NCI-H510A treated with DMSO at 0.1 percent for 48 hours (cell line): ENCODE measurements at places on chromosomes 12 and 14.
A peak's percentile ranks its signal among the peaks of the same experiment; 100 is the strongest.

GRCh38 chr14:96626121-96626768, 124.1 kb downstream of the PAPOLA start:
- no peak for DNase-seq

DNA sequence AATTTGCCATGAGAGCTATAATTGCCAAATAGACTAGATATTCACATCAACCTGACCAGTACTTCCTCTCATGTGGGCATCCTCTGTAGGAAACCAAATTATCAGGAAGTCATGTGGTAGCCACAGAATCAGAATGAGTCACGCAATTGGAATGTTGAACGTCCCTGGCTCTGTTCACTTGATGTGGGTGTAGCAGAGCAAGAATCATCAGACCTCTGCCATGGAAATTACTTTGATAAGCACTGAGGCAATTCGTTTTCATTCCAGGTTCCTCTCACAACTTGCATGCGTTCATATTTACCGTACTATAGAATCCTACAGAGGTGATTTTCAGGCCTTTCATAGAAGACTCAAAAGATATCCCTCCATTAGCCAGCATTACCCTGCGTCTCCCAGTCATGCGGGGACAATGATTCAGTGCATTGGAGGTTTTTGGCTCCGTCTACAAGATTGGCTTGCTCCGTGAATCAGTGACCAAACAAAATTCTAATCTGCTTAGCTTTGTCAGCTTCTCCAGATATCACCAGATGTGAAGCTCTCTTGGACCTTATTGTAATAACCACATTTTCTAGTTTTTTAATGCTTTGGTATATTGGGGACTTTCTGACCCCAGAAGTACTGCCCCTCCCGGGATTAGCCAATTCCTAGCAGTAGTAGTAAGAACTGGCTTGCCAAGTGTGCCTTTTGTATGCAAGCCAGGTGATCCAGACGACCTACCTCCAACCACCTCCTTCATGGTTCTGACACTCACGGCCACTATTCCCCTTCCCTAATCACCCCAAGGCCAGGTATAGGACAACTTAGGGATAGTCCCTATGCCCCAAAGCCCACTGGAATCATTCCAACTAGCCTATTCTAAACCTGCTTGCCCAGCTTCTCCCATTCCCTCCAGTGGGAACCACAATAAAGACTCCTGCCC, 133.4 kb downstream of the KICS2 start:
- peak; percentile 76 for DNase-seq

DNA sequence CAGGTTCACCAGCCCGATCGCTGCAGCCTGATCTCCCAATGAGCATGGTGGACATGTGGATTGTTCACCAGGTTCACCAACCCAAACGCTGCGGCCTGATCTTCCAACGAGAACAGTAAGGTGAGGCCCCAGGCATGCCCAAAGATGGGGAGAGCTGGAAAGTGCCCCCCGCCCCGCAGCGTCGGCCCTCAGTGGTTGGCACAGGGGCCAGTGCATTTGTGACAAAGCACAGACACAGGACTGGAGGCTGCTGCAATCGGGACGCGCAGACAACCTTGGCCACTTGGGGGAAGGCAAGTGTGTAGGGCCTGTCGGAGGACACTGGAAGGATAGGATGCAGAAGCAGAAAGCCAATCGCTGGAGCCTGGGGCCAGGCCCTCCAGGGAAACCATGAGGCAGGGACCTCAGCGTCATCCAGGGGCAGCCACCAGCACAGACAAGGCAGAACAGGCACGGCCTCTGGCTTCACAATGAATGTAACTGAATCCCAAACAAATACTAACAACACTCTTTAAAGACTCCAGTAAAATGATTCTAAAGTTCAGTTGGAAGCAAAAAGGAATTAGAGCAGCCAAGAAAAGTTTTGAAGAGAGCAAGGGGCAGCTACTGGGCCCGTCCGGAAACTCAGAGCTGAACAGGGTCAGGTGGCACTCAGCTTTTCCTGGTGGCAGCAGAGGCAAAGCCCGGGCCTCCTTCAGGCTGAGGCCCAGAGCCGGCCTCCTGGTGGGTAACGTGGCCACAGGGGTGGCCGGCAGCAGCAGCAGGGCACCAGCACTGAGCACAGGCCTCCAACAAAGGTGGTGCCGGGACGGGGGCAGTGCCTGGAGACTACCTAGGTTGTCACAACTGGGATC, 13.3 kb downstream of the BRF1 start:
- no peak for DNase-seq

DNA sequence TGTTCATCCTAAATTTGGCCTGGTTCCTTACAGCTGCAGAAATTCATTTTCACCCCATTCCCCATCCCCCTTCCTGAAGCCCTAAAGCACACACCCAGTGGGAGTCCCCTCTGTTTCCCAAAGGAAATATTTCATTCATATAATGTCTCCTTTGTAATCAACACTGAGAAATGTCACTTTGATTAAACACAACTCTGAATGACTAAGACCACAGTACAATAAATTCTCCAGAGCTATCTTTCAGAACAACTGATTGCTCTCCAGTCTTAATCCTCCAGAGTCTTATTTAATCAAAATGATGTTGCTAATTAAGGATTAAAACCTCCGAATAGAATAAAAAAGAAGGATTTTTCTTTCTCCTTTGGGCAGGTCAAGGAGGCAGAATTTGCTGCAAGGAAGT, 6.4 kb downstream of the SLC15A5 start:
- no peak for DNase-seq

DNA sequence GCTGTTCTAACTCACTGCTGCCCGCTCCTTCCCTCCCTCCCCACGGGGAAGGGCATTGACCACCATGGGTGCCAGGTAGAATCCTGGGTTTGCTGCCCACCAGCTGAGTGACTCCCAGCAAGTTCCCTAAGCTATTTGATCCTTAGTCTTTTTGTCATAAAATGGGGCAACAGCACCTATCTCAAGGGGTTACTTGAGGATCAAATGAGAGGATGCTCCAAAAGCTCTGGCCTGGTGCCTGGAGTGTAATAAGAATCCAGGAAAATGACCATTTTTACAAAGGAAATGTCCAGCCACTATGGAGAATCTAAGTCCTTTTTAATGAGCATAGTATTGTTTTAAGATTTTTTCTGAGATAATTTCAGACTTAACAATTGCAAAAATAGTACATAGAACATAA, 61.4 kb upstream of the CMKLR1 start:
- DNase-seq = no peak

GRCh38 chr14:37890095-37890494, 294.7 kb downstream of the TTC6 start:
- no peak for DNase-seq

DNA sequence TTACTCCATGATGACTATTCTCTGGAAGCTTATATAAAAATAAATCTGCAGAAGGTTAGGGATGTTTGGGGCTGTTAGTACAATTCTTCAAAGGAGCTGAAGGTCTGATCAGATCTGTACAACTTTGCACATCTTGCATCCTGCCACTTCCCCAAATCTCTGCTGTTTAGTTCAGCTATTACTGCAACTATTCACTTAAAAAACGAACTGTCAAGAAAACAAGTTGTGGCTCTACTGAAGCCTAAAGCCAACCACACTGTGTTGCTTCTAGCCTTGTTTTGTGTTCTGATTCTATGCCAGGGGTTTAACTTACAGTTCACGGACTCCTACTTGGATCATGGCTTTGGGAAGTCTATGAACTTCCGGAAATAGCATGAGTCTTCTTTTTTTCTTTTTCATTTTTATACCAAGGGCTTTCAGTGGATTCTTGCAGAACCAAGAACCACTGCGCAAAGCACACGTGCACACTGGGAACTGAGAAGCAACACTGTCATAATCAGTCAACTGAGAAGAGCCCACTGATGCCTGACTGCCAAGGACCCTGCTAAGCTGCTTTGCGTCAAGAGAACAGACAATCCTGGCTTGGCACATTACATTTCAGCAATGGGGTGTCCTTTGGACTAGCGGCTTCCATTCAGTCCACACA, 66.3 kb upstream of the EEA1 start:
- no peak for DNase-seq

DNA sequence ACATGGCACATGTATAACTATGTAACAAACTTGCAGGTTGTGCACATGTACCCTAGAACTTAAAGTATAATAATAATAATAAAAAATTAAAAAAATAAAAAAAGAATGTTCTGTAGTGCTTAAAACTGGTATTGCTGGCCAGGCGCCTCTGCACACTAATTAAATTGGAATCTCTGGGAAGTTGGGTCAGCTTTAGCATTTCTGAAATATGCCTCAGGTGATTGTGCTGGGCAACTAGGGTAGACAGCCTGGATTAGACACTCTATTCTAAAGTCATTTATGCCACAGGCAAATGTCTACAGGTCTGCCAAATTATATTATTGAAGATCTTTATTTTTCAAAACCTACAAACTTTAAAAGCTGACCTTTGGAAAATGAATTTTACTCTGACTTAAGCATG, 55.3 kb downstream of the PPM1H start:
- DNase-seq = no peak

- DNase-seq = no peak
Observed at GRCh38 chr14:100538351-100539002, 48.7 kb downstream of the BEGAIN start.

- DNase-seq = no peak
Observed at GRCh38 chr14:49908433-49908782, 15.5 kb downstream of the ARF6 start.

DNA sequence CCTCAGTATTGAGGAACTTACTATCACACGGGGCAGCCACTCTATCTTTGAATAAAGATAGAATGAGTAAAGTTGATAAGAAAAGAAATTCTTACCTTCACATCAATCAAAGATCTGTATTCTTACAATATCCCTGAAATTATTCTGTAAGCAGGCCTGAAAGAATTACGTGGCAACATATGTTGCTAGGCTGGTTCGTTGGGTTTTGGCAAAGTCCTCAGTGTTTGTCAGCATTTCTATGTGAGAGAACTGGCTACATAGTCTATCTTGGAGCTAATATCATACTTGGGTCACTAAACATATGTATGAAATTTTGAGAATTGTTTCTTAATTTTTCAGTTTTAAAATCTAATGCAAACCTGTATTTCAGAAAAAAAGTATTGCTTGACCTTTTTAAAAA, 412.2 kb upstream of the GARIN6 start:
- DNase-seq = no peak

GRCh38 chr12:21476949-21477348, 24.5 kb downstream of the RECQL start:
- no peak for DNase-seq

DNA sequence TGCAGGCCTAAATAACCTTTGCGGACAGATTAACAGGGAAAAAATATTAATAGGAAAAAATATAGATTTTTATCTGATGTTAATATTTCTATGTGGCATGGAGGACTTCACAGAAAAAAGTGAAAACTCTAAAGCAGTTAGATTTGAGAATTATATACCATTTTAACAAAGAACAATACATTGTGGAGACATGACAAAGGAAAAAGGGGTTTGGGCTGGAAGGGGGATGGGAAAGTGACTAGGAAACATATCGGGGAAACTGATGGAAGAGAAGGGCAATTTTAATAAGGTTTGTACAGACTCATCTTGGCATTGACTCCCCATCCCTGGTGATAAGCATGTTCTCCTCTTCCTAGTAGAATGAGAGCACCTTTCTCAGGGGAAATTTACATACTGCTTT, 21.0 kb upstream of the GPRC5D start:
- no peak for DNase-seq

DNA sequence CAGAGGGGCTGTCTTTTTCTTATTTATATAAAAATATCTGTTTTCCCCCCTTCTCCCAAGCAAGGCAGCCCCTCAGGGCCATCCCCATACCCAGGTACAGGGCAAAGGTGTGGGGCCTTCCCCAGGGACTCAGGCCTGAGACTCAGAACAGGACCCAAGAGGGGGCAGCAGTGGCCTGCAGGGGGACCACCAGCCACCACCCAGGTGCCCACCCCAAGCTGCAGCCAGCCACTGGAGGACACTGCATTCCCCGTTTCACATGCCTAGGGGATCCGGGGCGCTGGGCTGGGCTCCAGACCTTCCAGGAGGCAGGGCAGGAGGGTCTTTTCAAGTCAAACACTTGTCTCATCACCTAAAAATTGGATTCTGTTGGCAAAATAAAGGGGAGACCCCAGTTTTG, 83.3 kb downstream of the SCARB1 start:
- DNase-seq = no peak

- no peak for DNase-seq
Observed at GRCh38 chr14:75562089-75562488, 16.3 kb upstream of the FLVCR2 start.

- no peak for DNase-seq
Observed at GRCh38 chr14:48582938-48583337, 907.5 kb upstream of the MDGA2 start.

GRCh38 chr12:19546027-19546426, 106.7 kb downstream of the AEBP2 start:
- no peak for DNase-seq

GRCh38 chr14:105161309-105161708, 7.3 kb downstream of the JAG2 start:
- peak; percentile 97 for DNase-seq

DNA sequence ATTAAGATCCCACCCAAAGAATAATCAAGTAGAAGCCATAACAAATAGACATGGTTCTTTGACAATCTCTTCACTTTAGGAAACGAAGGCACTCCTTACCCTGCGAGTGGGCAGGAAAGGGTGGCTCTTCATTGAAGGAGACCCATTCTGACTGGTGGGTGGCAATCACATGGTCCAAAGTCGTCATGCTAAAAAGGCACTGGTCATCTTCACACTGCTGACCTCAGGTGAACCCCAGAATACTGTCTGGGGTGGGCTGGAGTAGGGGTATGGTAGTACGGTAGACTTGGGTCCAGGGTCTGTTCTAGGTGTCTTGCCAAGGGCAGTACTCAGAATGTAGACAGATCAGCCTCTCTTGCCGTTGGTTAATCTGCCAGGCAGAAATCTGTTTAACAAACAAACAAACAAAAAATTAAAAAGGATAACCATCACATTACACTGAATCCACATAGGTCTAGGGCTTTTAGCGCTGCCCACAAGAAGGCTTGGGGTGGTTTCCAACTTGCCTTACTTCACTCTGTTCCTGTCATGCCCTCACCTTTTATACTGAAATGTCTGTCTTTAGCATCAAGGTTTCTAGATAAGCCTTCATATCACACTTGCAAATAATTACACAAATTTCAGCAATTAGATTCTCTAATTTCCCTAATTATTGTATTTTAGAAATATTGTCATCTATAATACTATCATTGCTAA, 1.8 kb downstream of the STON2 start:
- DNase-seq = no peak

GRCh38 chr12:124044809-124045321, 71.8 kb downstream of the ZNF664 start:
- no peak for DNase-seq

DNA sequence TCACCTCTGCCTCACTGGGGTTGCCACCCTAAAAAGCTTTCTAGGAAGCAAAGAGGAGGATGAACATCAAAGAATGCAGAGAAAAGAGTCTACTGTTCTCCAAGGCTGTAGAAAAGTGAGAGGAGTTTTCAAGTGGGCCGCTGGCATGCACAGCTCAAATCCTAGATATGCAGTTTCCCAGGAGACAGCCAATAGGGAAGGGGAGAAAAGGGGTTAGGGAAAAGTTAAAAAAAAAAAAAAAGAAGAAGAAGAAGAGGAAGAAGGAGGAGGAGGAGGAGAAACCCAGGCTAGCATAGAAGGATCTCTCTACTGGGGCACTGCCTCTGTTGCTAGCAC, 682 bp downstream of the BATF start:
- DNase-seq = no peak
